ENCODE measurements at places on chromosomes 5 and 9. TPM values are rescaled to one million over a fixed set of nuclear protein-coding genes. Genes with fewer than 3 reads are reported as not detected.

- no peak for DNase-seq
Observed at GRCh38 chr5:61275841-61276240, 56.2 kb upstream of the ZSWIM6 start.

ARID3C gene
- 0.48 TPM for total RNA-seq

KCNT1 gene
- not detected for total RNA-seq

GRCh38 chr9:543478-543877 is 298.0 kb upstream of the DMRT1 start:
- DNase-seq, result no peak

DNA sequence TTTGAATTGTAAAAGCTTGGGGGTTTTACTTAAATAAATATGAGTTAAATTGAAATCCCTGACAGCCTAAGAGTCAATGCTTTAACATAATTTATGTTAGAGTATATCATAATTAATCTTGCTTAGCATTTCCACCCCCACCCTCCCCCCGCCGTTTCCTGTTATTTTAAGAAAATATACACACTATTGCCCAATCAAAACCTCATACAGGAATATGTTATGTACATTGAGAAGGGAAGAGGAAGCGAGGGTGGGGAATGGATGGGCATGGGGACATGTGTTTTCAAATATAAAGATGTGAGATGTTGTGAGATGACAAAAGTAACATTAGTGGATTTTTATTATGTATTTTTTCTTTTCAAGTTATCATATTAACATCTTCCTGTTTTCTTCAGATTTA is 561.1 kb upstream of the MEF2C start:
- DNase-seq, result no peak

All from kidney epithelial cell (primary cell).